ENCODE measurements at places on chromosomes 7 and 10. TPM values are rescaled to one million over a fixed set of nuclear protein-coding genes. Genes with fewer than 3 reads are reported as not detected.
A peak's percentile ranks its signal among the peaks of the same experiment; 100 is the strongest.

The GRM8 gene
- 0.86 TPM for total RNA-seq

DNA sequence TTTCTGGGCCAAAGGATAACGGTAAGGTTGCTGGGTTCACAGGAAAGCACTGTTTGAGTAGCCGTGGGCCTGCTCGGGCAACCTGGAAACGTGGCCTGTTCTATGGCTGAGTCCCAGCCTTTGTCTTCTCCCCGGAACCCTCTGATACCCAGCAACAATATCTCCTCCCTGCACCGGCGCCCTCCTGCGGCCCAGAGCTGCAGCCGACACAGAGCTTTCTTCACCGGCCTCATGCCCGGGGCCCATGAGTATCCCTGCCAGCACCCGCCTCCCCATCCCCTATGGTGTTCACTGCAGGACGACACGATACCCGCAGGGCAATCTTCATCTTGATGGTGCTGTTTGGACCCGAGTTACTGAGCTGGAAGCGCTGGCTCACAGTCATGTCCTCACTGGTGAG, 38.6 kb upstream of the NCAPG2 start:
- H3K4me3 ChIP-seq, result no peak overlapping the region
- no peaks in the 10 kb centered on the region for H3K27me3 ChIP-seq
- H3K27ac ChIP-seq, result no peak overlapping the region
- peaks cover 4% of the 10 kb centered on the region for H3K4me1 ChIP-seq
- H3K36me3 ChIP-seq, result peaks cover 63% of the 10 kb centered on the region
- peak; percentile 78 for DNase-seq

DNA sequence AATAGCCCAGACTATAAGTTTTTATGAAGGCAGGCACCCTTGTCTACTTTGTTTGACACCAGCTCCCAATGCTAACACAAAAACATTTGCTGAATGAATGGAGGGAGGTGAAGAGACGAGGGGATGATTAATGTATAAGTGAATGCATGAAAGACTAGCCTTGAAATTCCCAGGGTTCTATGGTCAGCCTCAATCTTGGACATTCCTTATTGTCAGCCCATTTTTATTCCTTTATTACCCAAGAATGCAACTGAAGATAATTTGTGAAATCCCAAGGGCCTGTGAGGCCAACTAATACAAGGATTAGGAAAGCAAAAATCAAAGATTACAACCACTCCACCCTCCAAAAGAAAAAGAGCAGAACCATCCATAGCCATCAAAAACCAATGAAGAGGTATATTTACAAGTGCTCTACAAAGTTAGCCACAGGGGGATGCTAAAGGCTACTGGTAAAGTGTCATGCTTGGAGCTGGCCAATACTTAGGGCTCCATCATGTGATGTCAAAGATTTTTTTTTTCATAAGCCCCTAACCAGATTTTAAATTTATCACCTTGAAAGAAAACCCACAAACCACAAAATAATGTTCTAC, 40.0 kb upstream of the ASAH2 start:
- H3K4me3 ChIP-seq, result no peak overlapping the region
- peaks cover 2% of the 10 kb centered on the region for H3K27me3 ChIP-seq
- DNase-seq, result no peak
- H3K4me1 ChIP-seq, result peaks cover 2% of the 10 kb centered on the region
- H3K36me3 ChIP-seq, result no peaks in the 10 kb centered on the region

DNA sequence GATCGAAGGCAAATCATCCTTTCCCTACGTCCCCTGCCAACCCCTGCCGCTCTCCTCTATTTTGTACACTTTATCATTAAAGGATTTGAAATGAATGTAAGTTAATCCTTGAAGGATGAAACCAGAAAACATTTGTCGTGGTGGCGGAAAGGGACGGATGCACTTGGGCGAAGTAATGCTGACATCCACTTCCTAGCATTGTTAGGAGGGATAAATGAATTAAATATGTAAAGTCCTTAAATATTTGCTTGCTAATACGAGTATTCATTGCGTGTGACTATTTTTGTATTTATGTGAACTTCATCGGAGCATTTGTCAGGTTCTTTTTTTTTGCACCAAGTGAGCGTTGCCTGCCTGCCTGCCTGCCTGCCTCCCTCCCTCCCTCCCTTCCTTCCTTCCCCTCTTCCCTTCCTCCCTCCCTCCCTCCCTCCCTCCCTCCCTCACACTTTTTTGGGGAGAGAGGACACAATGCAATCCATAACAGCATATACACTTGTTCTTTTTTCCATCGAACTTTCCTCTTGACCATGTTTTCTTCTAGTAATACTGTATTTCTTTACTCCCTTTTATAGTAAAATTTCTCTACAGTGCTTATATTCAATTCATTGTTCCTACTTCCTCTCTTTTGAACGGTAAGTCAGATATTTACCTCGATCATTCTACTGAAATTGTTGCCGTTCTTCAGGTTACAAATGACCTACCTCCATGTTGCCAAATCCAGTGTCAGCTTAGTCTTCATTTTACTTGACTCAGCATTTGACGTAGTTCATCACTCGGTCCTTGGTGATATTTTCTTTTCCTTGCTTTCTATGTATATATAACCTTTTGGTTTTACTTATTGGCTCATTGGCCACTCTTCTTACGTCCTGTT, 831 bp downstream of the CCDC7 start:
- DNase-seq, result no peak
- peaks cover 18% of the 10 kb centered on the region for H3K27me3 ChIP-seq
- peaks cover 13% of the 10 kb centered on the region for H3K4me1 ChIP-seq
- peak overlapping the region; percentile 88 for H3K4me3 ChIP-seq
- peak overlapping the region; percentile 99 for H3K27ac ChIP-seq
- H3K36me3 ChIP-seq, result peaks cover 6% of the 10 kb centered on the region

- H3K27me3 ChIP-seq, result peaks cover 37% of the 10 kb centered on the region
- H3K36me3 ChIP-seq, result no peaks in the 10 kb centered on the region
- H3K27ac ChIP-seq, result no peak overlapping the region
- no peak overlapping the region for H3K4me3 ChIP-seq
- DNase-seq, result no peak
Observed at GRCh38 chr7:101657171-101657570, 28.1 kb upstream of the MYL10 start.

DNA sequence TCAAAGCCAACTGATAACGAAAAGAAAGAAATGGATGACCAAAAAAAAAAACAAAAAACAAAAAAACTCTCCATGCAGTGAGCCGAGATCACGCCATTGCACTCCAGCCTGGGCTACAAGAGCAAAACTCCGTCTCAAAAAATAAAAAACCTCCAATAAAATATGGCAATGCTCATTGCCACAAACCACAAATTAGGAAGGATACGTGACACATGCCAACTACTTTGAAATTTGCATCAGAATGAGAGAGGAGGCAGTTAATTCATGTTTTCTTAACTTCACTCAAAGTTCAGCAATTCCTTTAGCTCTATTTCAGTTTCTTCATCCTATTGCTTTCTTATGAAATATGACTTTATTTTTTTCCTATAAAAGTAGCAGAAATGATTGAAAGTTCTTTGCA, 398.1 kb upstream of the C7orf33 start:
- DNase-seq, result no peak
- no peaks in the 10 kb centered on the region for H3K36me3 ChIP-seq
- H3K27ac ChIP-seq, result no peak overlapping the region
- no peaks in the 10 kb centered on the region for H3K27me3 ChIP-seq

- peaks cover 51% of the 10 kb centered on the region for H3K27me3 ChIP-seq
- peaks cover 12% of the 10 kb centered on the region for H3K36me3 ChIP-seq
- no peak for DNase-seq
- H3K4me1 ChIP-seq, result peaks cover 8% of the 10 kb centered on the region
- H3K4me3 ChIP-seq, result no peak overlapping the region
- no peak overlapping the region for H3K27ac ChIP-seq
Observed at GRCh38 chr7:130736298-130736900, 2.4 kb upstream of the KLF14 start.

DNA sequence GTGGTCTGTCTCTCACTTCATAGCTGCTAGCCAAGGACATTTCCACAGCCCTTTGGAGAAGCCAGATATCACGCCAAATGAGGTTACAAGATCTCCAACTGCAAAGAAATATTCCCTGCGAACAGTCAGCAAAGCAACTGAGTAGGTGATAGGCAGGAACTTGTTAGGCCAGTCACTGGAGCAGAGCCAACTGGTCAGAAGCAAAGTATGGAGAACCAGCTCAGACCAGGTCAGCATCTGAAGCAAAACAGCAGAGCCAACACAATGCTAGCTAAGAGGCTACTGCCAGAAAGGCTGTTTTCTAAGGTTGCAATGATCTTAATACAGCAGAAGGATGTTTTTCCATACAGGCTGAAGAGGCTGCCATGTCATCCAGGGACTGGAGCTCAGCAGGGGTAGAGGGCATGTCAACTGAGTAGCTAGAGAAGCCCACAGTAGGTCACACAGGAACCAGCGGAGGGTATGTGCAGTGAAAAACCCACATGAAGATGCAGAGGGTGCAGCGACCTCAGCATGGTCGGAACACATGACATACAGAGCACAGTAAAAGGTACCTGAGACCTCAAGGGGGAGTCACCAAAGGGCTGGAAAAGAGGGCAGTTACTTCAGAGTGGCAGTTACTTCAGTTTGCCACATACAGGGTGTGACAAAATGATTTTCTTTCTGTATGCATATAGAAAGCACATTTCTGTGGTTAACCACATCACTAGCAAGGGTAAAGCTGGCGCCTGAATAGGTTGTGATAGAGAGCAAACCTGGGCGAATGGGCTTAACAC, 8.9 kb downstream of the SEC31B start:
- H3K4me3 ChIP-seq, result no peak overlapping the region
- peaks cover 21% of the 10 kb centered on the region for H3K36me3 ChIP-seq

Measured in osteocyte (in vitro differentiated cells).